NCI-H2227 treated with DMSO at 0.1 percent for 48 hours (cell line): ENCODE measurements at places on chromosomes 1 and 21.

- no peak for DNase-seq
Measured at GRCh38 chr1:1091344-1092148, 17.4 kb upstream of the RNF223 start.

DNA sequence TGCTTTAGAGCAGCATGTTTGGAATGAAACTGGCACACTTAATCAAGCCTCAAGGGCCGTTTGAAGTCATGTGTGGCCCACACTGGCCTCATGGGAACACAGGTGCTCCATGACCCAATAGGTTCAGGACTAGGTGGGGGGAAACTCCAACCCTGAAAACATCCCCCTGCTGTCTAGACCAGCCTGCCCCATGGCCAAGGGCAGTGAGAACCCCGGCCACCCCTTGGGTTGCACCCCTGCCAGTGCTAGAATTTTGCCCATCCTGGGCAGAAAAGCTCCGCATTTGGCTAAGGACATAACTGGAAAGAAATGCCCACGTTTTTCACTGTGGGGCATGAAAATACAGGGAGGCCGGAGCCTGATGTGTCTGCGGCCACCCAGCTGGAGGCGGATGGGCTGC lies 6.1 kb upstream of the PTGER3 start:
- no peak for DNase-seq

DNA sequence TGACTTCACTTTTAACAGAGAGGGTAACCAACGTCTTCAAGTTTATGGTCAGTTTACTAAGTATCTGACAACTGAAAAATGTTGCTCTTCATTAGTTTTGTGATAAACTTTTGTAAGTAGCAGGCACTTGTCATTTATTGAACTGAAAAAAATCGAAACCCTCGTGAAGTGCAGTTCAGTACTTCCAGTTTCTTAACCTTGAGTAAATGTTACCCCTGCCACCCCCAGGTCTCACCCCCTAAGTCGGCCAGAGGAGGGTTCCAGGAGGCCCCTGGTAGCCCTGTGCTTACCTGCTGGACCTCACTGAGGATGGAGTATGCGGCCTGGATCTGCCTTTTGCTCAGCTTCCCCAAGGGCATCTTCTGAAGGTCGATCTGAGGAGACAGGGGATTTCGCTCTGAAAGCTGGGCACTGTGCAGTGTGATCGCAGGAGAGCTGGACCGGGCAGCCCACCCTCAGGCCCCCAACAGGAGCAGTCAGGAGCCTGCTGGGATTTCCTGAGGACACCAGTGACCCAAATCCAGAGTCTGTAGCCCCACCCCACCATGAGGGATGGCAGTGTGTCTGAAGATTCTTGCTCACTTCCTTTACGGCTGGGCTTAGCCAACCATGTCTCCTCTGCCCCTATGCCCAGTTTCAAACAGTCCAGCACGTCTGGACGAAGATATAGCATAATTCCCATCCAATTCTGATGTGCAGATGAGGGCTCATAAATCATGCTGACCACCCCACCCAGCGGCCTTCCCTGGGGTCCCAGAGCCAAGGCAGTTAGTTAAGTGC lies 37.6 kb downstream of the PARP1 start:
- DNase-seq: no peak

DNA sequence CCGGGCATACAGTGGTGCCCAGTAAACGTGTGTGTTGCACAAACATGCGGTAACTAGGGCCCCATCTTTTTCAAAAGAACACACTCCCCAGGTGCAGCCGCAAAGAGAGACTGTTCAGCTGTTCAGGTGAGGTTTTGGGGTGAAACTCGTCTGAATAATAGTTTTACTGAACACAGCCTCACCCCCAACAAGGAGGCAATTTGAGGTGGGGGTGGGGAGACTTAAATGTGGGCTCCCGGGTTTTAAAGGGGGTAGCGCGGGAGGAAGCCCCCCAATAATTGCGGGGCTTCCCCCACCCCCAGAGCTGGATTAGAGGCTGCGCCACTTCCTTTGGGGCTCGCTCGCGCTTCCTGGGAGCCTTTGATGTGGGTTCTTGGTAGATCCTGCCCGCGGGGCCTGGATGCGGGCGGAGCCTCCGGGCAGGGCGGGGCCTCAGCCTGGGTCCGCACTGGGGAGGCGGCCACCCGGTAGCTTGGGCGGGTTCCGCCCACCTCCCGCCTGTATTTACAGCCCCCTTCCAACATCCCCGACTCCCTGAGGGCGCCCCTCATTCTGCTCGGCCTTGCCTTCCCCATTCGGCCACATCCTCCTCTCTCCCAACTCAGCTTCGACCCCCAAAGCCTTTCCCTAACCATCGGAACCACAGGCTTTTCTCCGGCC lies 6.4 kb upstream of the EPHA2 start:
- DNase-seq: no peak
